Activated CD8-positive, alpha-beta T cell treated with anti-CD3 and anti-CD28 coated beads, Interleukin-2, amount 10 ng/mL, durations not matched to agents 7 days and 5 days (primary cell): ENCODE measurements at places on chromosomes 3 and 15.

GRCh38 chr15:34582461-34583371 is 735 bp downstream of the GOLGA8B start:
- DNase-seq, result peak; percentile 53

GRCh38 chr3:166955201-166955939 is 424.7 kb downstream of the ZBBX start:
- no peak for DNase-seq

DNA sequence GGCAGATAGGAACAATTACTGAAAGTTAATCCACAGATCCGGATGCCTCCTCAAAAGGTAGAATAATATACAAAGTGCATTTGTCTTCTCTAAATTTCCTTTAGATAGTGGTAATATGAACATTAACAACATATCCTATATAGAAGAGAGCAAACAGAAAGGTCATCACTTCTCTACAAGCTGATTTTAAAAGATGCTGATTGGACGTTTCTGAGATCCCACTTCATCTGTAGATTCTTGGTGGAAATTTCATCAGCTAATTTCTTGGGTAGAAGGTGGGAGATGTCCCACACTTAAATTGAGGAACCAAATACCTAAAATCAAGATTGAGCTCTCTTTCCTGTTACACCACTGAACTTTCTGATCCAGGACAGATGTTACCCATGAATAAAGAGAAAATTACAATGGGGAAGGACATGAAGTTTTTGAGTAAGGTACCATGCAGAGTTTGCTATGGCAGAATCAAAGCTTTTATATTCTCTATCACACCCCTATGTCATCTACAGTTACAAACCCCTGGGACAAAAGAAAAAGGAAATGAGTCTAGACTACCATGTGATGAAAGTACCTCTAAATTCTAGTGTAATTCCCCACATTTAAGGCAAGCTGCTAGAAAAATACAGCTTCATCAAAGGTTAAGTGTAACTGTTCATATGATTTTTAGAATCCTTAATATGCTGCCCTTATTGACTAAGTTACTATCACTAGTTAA is 189.2 kb upstream of the SETMAR start:
- no peak for DNase-seq

GRCh38 chr3:174859756-174860155 is 622 bp downstream of the NAALADL2 start:
- no peak for DNase-seq

- DNase-seq, result no peak
Observed at GRCh38 chr3:10204921-10205320, 40.2 kb downstream of the IRAK2 start.

- DNase-seq, result peak; percentile 42
Observed at GRCh38 chr3:105836533-105836932, 32.3 kb downstream of the CBLB start.

GRCh38 chr15:57504599-57504940 is 87.1 kb upstream of the MYZAP start:
- DNase-seq, result no peak
